GM23248 (cell line): ENCODE measurements at places on chromosomes 2 and 18. TPM values are rescaled to one million over a fixed set of nuclear protein-coding genes. Genes with fewer than 3 reads are reported as not detected.

ERMN gene
- not detected in 2 replicates for total RNA-seq

CNGA3 gene
- under 0.01 and 0.51 TPM in 2 replicates for total RNA-seq

DNA sequence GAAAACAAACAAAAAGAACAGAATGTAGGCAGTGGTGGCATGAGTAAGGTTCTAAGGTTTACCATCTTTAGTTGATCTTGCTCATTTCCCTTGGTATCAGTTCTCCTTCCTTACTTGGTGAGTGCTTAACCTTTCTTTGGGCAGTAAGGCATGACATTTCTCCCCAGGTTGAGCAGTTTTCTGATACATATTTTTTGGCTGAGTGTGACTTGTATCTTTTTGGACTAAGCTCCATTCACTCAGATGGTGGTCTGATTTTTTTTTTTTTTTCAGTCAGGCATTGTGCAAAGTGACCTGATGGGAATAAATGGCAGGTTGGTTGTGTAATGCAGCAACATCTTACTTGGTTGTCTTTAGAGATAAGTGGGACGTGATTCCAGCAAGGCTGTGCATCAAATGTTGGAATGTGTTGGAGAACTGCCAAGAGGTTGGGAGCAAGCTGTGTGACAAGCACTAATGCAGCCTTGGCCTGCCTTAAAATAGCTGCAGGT, 15.1 kb downstream of the SPTBN1 start:
- peak overlapping the region; percentile 13; the same call in 1 of the 2 replicates for H3K27ac ChIP-seq
- H3K4me1 ChIP-seq: peaks cover 46% of the 10 kb centered on the region
- peak; percentile 45 for DNase-seq
- H3K36me3 ChIP-seq: no peaks in the 10 kb centered on the region
- no peak overlapping the region for H3K4me3 ChIP-seq

GRCh38 chr2:25246001-25246400, 77.6 kb upstream of the POMC start:
- H3K27ac ChIP-seq: no peak overlapping the region
- no peaks in the 10 kb centered on the region for H3K27me3 ChIP-seq
- H3K4me3 ChIP-seq: no peak overlapping the region
- DNase-seq: no peak

- H3K27me3 ChIP-seq: peaks cover 15% of the 10 kb centered on the region
- H3K4me1 ChIP-seq: no peaks in the 10 kb centered on the region
- no peak overlapping the region for H3K27ac ChIP-seq
- no peaks in the 10 kb centered on the region for H3K36me3 ChIP-seq
- H3K4me3 ChIP-seq: no peak overlapping the region
These were observed 88.8 kb upstream of the ASB18 start for GRCh38 chr2:236352761-236353593.

GRCh38 chr2:137870682-137871081, 93.6 kb upstream of the HNMT start:
- DNase-seq: no peak
- H3K27me3 ChIP-seq: no peaks in the 10 kb centered on the region; the same call in 1 of the 2 replicates
- H3K4me1 ChIP-seq: no peaks in the 10 kb centered on the region
- no peak overlapping the region for H3K27ac ChIP-seq

- no peak overlapping the region for H3K4me3 ChIP-seq
- peaks cover 13% of the 10 kb centered on the region for H3K4me1 ChIP-seq
- H3K27ac ChIP-seq: no peak overlapping the region
- DNase-seq: peak; percentile 92
These were observed 15.5 kb upstream of the DUSP19 start for GRCh38 chr2:183063083-183063482.

DNA sequence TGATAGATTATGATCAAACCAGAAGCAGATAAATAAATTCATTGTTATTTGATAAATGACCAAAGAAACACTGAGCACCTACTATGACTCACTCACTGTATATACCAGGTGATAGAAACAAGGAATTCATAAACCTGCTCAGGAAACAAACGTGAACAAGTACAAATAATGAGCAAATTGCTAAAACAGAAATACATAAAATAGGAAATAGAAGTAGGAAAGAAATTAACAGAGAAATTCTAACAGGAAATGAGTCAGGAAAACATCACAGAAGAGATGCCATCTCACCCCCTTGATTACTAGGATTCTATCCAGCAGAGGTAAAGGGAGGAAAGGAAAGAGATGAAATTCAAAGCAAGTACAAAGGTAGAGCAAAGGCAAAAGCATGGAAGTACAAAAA, 31.3 kb downstream of the EXOC6B start:
- H3K36me3 ChIP-seq: no peaks in the 10 kb centered on the region
- DNase-seq: peak; percentile 38
- no peaks in the 10 kb centered on the region for H3K27me3 ChIP-seq
- H3K4me1 ChIP-seq: peaks cover 19% of the 10 kb centered on the region
- H3K4me3 ChIP-seq: no peak overlapping the region

DNA sequence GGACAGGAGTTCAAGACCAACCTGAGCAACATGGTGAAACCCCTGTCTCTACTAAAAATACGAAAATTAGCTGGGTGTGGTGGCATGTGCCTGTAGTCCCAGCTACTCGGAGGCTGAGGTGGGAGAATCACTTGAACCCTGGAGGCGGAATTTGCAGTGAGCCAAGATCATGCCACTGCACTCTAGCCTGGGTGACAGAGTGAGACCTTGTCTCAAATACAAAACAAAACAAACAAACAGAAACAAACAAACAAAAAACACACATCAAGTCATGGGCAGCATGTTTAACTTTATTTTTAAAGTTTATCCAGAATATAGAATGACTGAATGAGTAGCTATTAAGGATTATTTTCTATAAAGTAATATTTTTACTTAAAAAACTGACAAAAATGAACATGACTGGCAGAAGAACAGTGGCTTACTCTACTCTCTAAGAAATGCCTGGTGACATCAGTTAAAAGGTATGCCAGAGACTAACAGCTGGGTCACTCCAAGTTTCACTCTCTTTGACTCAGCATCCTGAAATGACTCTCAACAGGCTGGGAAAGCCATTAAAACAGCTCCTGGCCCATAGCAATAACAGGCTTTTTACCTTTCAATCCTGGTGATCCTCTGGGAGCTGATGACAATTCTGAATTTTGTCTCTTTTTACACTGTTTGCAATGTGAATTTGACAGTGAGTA, 281.6 kb upstream of the STON1 start:
- peak overlapping the region; percentile 92 for H3K27ac ChIP-seq
- H3K27me3 ChIP-seq: no peaks in the 10 kb centered on the region
- no peaks in the 10 kb centered on the region for H3K36me3 ChIP-seq
- peaks cover 34% of the 10 kb centered on the region for H3K4me1 ChIP-seq
